ENCODE measurements at places on chromosomes 1 and 21.

GRCh38 chr1:200073286-200073637 lies 45.8 kb downstream of the NR5A2 start:
- DNase-seq: no peak

- no peak for DNase-seq
Observed at GRCh38 chr1:3776231-3776961, 3.8 kb downstream of the SMIM1 start.

DNA sequence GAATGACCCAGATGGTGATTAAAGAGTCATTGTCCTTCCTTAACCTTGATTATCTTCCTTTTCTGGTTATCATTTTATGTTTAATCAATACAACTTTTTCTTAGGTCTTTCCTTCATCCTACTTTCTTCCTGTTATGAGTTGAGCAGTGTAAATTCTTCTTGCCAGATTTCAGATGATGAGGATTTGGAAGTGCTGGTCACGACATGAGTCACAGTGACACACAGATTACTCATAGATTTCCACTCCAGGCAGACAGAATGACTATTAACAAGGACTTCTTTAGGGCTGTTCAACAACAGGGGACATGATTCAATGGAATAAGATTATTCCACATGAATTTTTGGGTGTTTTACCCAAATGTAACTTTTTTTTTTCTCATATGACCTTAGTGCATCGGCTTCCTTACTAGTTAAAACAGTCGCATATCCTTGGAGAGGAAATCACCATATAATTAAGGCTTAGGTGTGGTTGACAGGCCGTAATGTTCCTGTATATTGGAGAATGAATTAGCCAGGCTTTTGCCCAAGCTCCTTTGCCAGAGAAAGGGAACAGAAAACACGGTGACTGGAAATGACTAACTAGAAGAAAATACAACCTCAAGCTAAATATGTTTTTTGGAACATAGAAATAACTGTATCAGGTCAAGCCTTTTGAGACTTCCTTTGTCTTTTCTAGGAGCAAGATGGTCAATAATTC lies 44.2 kb downstream of the PRRX1 start:
- DNase-seq: no peak

DNA sequence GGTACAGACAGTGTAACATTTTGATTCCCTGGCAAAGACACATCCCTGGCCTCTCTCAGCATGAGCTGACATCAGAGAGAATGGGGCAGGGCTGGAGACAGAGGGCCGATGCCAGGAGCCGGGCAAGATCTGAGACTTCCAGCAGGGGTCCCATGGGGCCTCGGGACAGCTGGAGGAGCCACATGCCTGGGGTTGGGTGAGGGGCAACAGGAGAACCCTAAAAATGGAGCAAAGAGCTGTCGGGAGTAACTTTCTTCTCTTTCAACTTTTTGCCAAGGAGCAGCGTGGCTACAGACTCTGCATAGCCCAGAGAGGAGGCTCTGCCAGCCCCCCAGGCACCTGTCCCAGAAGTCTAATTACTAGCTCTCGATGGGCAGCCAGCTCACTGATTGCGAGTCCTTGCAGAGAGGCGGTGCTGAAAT lies 130.8 kb downstream of the LACTBL1 start:
- no peak for DNase-seq

GRCh38 chr1:213017447-213018273 lies 2.0 kb upstream of the ANGEL2 start:
- no peak for DNase-seq

GRCh38 chr21:33550772-33551660 lies 8.2 kb downstream of the SON start:
- DNase-seq: no peak

- DNase-seq: no peak
Observed at GRCh38 chr1:62849031-62849430, 65.1 kb downstream of the ATG4C start.

- no peak for DNase-seq
Observed at GRCh38 chr1:54403405-54403804, 2.8 kb downstream of the SSBP3 start.

DNA sequence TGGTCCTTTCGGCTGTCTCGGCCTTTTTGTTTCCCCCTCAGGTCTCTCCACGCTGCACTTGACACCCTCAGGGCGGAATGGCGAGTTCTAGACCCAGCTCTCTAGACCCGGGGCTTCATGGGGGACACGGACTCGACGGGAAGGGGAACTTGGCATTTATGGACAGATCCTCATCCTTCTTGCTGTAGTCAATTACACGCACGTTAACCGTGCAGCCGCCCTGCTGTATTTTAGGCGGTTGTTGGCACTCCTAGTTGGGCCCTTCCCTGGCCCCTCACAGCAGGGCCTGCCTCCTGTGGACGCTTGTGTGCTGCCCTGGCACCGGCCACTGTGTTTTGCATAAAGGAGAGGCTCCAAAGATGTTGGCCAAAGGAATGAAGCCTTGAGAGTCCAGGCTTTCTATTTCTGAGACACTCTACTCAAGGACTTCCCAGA lies 558 bp upstream of the BTG3 start:
- no peak for DNase-seq

GRCh38 chr1:32967888-32968568 lies 3.4 kb upstream of the RNF19B start:
- no peak for DNase-seq

GRCh38 chr1:113579256-113580018 lies 179.8 kb downstream of the PHTF1 start:
- DNase-seq: no peak

DNA sequence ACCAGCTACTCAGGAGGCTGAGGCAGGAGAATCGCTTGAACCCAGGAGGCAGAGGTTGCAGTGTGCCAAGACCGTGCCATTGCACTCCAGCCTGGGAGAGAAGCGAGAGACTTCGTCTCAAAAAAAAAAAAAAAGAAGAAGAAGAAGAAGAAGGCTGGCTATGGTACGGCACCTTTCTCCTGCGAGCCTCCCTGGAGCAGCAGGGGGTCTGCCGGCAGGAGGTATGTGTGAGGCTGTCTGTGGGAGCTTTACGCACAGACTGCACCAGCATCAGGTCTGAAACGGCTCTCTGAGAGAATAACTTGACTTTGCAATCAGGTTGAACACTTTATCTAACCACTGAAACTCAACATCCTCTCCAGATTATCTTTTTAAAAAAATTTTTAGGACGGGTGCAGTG lies 44.9 kb downstream of the CLSTN1 start:
- no peak for DNase-seq

- no peak for DNase-seq
Observed at GRCh38 chr1:31010086-31010989, 55.2 kb downstream of the PUM1 start.

DNA sequence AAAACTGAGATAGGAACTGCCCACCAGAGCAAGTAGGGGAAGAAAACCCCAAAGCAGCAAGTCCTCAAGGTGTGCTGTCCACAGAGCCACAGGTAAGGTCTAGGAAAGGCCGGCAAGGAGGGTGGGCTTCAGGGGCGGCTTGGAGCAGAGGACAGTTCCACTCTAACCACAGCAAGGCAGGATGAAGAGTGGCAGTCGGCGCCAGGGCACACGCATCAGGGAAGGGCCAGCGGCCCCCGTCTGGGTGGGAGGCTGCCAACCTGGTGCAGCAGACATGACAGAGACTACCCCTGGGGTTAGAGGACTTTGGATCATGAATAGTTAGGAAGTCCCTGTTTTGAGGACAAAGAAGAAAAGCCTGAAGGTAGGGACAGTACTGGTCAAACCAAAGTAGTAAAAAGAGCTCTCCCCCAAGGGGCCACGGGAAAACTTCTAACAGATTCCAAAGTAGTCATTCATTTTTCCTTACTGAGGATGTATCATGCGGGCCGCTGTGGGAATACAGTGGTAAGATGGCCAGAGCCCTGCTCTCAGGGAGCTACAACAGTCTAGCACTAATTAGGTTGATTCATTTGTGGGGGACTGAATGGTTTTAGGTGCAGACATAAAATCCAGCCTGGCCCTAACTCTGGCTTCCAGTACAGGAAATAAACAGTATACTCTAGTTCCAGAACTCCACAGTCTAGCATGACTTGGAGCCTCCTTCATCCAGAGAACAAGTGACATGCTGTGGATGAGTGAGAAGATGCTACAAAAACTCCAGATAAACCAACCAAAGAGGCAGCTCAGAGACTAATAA lies 3.5 kb upstream of the RAP1GAP start:
- no peak for DNase-seq

DNA sequence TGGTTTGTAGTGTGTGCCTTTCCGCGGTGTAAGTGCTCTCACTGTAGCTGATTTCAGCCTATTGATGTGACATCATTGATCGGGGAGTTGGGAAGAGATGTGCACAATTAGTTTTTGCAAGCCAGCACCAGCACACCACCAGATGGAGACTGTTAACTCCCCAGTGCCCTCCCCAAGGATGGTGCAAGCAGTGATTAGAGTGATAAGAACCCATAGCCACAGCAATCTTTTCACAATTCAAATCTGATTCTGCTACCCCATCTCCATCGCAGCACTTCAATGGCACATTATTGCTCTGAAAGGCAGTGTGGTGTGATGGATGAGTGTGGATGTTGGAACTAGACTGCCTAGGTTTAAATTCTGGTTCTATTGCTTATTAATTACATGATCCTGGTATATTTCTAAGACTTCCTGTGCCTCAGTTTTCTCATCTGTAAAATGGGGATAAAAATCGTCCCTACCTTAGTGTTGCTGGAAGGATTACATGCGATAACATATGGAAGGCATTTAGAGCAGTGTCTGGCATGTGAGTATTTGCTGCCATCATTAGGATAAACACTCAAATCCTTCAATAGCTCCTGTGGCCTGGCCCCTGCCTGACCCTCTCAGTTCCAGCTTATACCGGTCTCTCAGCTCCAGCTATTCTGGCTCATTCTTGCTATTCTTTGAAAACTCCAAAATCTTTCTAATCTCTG lies 6.7 kb downstream of the CSF3R start:
- no peak for DNase-seq

- DNase-seq: no peak
Observed at GRCh38 chr1:27831568-27832410, 1.2 kb downstream of the PPP1R8 start.

DNA sequence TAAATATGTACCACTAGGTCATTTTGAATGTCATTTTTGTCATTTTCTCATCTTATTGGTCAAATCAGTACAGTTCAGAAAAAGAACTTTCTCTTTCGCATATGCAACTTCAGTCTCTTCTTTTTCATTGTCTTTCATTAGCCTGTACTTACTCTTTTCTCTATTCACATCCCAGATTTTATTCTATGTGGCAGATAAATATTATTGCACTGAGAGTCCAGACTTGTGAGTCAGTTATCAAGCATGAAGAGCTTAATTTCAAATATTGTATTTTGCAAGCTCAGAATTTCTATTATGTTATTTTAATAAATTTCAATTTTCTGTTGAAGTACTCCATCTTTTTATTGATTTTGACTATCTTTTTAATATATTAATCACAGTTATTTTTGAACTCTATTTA lies 105.2 kb upstream of the PALMD start:
- DNase-seq: no peak

DNA sequence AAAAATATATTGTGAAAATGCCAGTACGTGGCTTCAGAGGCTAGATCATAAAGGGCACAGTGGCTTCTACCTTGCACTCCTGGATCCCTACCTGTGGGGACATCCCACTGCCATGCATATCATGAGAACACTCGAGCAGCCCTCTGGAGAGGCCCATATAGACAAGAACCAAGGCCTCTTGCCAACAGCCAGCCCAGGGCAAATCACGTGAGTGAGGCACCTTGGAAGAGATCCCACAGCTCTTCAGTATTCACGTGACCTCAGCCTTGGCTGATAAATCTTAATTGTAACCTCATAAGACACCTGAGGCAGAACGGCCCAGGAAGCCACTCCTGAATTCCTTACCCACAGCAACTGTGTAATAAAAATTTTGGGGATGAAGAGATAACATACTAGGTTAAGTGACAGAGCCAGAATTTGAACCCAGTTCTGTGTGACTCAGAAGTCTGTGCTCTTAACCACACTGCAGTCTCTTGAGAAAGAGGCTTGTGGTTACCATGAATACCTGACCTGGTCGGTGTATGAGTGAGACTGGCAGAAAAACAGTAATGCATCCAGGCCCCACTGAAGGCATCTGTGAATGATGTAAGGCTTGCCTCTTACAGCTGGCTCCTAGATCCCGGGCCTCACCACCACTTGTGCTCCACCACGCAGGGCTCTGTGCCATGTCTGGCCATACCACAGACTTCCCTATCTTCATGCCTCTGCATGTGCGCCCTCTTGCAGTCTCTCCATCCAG lies 6.9 kb upstream of the A3GALT2 start:
- DNase-seq: no peak

DNA sequence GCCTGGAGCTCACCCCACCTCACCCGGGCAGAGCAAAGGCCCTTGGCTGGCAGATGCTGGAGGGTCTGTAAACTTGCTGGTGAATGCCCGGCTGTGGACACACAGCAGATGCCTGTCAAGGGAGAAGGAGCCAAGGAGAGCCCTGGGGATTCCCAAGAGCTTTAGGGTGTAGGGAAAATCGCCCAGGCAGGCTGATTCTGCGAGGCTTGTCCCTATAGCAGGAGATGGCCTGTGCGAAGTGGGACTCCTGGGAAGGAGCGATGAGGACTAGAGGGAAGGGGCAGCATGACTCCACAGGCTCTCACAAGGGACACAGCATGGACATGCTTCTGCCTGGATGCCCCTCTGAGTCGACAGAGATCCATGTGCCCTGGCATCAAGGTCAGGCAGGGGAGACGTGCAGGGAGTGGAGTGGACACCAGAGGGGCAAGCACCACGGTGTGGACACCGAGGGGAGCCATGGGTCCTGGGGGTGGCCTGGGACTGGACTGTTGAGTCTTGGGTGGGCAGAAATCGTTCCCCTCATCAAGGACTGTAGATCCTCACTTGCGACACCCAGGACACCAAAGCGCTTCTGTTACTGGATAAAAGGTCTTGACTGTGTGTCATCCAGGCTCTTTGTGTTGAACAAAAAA lies 71.4 kb upstream of the ABCG1 start:
- DNase-seq: no peak

- no peak for DNase-seq
Observed at GRCh38 chr1:246043556-246043955, 463.5 kb downstream of the SMYD3 start.

DNA sequence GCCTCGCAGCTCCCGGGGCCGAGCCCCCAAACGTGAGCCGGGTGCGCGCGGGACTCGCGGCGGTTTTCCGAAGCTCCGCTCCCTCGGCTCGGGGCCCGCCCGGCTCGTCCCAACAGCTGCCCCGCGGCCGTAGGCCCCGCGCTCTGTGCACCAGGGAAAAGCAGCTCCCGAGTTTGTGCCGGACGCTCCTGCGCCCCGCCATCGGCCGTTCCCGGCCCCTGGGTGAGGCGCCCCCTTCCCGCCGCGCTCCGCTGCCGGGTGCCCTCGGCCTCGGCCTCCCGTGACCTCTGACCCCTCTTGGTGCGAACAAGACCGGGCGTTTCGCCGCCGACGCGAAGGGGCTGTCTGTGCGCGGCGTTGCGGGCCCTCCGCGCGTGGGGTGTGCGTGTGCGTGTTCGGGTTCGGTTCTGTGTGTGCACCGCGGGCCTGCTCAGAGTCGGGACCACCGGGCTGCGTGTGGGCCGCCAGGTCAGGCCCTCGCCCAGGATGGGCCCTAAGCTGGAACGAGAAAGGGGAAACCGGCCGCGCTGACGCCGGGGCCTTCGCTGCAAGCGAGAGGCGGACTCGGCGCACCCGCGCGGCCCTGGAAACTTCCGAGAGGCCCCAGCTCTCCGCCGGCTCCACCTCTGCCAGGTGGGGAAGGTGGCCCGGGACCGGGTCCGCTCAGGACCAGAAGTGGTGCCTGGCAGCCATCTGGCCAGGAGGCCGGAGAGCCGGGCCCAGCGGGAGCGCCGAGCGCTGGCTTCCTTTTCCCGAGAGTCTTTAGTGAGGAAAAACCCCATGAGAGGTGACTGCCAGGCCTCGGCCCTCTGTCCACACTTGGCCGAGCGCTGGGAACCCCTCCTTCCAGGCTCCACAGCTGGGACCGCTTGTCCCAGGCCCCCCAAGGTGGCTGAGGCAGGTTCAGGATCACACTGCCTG lies 1.9 kb downstream of the PRDM16 start:
- DNase-seq: no peak

Measured in cortex of kidney (tissue), 1 donor.